Cerebellum (tissue), 4 donors: ENCODE measurements at places on chromosomes 16 and 17. TPM values are rescaled to one million over a fixed set of nuclear protein-coding genes. Genes with fewer than 3 reads are reported as not detected.

DNA sequence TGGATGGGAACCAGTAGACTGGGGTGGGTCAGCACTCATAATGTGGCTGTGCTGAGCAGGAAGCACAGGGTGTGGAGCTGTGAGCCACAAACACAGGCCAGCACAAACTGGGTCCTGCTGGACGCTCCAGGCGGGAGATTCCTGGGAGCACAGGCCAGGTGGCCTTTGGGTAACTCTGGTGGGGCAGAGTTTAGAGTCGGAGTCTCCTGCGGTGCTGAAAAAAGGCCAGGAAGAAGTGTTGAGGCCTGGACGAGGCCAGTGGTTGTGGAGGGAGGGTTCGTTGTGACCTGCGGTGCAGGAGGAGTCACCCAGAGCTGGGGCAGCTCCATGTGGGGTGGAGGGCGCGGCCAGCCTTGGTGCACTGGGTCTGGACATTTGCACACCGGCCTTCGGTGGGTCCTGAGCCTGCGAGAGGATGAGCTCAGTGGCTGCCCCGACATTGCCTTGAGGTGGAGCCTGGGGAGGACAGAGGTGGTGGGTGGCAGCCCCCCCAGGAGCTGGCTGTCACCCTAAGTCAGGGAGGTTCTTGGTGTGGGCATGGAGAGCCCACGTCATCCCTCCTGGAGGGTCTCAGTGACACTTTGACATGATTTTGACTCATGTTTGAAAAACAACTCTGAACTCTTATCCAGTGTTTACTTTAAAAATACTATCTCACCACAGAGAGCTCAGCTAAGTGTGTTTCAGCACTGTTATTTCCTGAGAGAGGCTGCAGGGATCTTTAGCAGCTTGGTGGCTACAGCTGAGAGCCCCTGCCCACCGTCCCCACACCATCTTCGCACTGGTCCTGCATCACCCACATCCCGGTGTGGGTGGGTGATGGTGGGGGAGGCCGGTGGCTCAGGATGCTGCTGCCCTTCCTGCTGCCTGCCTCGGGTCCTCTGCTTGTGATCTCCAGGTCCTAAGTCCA is 98.7 kb downstream of the NPIPB11 start:
- no peak for DNase-seq

DNA sequence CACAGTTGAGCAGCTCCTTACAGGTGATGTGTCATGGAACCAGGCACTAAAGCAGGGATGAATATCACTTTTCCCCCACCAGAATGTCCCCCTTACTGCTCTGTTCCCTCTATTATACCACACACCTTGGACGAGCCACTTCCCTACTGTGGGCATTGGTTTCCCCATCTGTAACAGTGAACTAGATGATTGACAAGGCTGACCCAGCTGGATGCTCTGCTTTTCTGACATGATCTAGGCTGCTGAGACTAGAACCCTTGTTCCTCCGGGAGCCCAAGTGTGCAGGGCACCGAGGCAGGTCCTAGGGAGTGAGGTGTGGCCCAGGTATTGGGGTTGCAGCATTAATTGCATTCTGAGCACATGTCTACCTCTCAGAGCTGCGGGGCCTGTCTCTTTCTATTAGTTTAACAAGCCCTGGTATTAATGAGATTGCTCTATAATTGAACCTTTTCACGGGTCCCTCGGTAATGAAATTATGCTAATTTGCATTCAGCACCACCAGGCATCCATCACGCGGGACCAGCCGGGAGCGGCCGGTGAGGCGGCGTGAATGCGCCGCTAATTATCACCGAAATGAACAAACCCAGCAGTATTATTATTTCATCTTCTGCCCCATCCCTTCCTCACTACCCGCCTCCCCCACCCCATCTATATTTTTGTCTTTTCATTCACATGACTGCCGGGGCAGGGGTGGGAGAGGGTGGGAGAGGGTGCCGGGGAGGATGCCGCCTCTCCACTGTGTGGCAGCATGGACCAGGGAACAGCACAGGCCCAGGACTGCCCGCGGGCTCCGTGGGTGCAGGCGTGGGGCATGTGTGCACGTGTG is 121.1 kb downstream of the CYLD start:
- no peak for DNase-seq

- DNase-seq, result no peak
These were observed 23.7 kb downstream of the NOD2 start for GRCh38 chr16:50717091-50717490.

DNA sequence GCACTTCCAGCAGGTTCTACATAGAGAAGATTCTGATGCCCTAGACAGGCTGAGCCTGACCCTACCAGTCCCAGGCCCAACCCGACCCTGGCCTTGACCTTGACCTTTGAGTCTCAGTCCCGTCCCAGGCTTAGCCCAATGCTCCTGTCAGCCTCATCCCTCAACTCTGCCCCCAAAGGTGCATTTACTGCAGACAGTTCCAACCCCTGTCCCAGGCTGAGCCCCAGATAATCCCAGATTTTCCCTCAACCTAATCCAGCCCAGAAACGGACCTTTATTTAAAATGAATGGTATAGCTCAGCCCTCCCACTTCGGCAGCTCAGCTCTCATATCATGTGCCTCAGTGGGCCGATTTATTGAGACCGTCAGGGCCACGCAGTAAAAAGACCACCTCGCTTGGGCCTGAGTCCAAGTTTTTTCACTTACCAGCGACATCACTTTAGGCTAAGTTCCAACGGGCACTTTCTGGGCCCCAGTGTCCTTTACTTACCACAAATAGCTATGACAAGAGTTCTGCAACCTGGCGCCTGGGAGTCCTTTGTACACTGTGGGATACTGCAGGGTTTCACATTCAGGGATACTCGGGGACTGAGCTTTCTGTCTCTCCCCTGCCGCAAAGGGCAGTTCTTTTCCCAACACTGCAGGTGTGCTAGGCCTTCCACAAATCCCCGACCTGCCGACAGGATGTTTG is 89.5 kb downstream of the WSCD1 start:
- no peak for DNase-seq

- no peak for DNase-seq
These were observed 91.1 kb downstream of the IRF8 start for GRCh38 chr16:85989863-85990643.

DNA sequence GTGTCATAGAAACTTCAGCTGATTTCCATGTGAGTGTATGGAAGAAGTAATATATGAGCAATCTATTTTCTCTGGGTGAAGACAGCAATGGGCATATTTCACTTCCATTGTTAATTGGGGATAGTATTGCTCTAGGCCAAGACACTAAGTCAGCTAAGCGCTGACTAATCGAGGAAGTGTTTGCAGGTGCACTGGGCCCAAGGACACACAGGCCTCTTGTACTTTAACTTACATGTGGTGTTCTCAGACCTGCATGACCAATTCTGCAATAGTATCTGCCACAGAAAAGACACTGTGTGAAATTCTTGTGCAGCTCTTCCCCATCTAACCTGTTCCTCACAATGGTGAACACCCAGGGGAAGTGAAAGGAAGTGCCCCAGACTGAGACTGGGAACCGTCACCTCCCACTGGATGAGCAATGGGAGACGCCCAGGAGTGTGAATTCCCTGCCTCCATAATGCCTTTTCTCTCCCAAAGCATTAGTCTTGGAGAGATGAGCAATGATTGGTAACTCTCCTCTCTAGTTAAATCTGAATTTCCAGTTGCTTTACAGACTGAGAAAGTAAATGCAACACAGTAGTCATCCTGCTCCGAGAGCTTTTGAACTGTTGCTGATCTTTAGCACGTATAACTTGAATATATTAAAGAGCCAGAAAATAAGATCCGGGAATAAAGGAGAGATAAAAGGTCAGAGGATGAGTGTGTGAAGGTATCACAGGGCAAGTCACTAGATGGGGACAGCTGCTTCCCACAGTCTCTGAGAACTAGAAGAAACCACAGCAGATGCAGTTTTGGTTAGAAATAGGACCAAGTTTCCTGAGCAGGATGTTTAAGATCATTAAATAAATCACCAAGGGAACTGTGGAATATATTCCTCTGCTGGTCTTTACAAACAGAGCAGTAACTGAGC is 82.6 kb downstream of the CDK5R1 start:
- DNase-seq, result no peak

GRCh38 chr17:19799796-19800195 is 51.7 kb upstream of the ALDH3A1 start:
- no peak for DNase-seq

- DNase-seq, result no peak
These were observed 22.7 kb upstream of the ASGR2 start for GRCh38 chr17:7137171-7137943.

DNA sequence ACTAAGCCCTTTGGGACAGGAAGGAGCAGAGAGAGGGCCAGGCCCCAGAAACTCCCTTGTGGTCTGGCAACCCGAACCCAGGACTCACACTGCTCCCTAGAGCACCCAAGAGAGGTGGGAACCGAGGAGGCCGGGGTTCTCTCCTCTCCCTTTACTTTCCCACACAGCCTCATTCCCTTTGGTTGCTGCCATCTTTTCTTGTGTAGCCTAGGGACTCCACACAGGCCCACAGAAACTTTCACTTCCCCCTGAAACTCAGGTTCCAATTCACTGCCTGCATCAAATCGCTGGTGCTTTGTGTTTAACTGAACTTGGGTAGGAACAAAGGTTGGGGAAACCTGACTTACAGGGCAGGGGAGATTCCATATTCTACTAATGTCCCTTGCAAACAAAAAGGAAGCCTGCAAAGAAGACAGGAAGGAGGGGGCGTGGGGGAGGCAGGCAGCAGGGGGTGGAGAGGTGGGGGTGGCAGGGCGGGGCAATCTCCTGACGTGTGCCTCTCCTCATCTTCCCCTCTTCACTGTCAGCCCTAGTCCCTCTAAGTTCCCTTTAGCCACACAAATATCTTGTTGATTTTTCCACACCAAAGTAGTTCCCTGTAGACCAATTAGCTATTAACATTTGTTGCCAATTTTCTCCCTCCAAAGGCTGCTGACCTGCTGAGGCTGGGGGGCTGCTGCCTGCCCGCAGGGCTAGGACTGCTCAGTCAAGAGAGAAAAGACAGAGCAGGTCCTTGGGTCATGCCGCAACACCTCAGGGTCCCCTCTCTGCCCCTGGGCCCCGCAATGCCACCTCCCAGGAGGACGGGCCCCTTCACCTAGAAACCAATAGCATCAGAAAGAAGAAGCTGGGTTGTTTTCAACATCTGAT is 8.0 kb downstream of the ST3GAL2 start:
- no peak for DNase-seq

GRCh38 chr16:4813251-4814003 is 11.0 kb upstream of the ROGDI start:
- DNase-seq, result no peak

DNA sequence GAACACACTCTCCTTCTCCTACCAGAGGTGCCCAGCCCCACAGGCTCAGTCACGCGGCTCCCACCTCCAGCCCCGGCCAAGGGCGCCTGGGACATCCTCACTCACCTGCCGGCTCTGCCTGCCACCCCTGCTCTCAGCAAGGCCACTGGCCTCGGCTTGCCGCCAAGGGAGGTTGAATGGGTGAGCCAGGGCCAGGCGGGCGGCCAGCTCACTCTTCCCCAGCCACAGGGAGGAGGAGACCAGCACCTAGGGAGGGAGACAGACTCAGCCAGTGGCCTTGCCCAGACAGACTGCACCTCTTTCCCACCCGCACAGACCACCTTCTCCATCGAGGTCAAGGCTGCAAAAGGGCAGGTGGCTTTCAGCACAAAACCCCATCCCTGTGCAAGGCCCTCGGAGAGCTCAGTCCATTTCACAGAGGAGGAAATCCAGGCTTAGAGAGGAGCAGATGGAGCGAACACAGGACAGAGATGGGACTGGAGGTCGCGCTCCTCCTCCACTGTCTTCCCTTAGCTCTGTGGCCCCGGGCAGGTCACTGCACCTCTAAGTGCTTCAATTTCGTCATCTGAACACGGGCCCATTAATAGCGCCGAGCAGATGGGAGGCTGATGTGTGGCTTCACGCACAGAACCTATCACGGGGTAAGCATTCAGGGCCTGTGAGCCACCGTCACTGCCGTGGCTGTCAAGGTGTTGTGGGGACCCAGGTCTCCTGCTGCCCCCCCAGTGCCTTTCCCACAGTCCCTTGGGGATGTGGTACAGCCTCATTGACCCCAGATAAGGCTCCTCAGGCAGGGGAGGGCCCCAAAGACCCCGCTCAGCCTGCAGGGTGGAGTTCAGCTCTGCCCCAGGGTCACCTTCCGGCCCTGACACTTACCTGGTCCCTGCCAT is 56.1 kb downstream of the RMI2 start:
- DNase-seq, result peak; percentile 81

- DNase-seq, result no peak
These were observed 46.6 kb upstream of the TANC2 start for GRCh38 chr17:62919388-62919787.

- DNase-seq, result no peak
These were observed 16.0 kb downstream of the SPNS3 start for GRCh38 chr17:4449736-4450135.

- no peak for DNase-seq
These were observed 180.8 kb downstream of the FTO start for GRCh38 chr16:53884748-53885147.

DNA sequence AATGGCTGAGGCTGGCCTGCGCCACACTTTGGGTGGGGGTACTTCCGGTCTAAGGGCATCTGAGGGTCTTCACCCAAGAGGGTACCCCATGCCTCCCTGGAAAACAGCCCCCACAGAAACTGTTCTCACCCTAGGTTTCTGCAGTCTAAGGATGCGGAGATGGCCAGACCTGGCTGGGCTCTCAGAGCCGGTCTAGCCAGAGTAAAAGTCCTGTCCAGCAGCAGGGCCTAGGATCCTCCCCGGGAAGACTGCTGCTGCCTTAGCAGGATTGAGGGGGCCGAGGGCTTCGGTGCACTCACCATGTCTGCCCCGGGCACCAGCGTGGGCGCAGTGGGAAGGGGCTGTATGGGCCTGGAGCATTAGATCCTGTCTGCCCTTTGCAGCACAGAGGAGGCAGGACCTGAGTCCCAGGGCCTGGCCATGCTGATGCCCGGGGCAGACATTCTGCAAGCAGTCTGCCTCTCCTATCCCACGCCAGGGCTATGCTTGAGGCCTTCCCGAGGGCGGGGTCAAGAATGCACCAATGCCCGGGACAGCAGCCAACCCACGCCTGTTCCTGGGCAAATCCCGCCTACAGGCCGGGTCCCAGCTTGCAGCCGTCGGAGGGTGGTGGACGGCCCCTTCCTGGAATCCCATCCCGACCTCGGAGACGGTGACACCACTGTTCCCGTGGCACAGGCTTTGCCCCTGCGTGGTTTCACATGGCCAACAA is 54.7 kb downstream of the CBFA2T3 start:
- DNase-seq, result peak; percentile 71

DNA sequence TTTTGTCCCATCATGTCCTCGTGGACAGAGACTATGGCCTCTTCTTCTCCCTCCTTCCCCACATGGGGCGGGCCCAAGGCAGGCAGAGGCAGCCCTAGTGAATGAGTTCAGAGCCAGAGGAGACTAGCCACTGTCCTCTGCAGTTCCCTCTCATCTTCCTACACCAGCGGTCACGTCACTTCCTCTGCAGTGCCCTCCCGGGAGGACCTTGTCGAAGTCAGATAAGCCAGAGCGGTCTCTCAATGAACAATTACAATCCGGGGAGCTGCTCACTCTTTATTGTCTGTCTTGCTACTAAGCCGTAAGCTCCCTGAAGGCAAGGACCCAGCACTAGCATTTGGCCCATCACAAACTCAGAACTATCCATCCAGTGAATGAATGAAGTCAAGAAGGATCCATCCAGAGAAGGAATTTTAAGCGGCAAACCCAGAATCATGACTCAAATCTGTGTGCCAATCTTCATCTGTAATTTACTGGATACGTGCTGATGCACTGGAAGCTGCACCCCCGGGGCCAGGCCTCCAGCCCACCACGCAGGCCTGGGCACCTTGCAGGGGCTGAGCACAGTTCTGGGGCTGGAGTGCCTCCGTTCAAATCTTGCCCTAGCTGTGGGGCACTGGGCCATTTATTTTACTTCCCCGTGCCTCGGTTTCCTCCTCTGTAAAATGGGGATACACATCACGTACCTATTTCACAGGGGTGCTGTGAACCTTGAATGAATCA is 18.1 kb downstream of the ZNF423 start:
- DNase-seq, result no peak

The HOXB13 gene
- total RNA-seq, result not detected

The ABCA10 gene
- total RNA-seq, result 5.2 TPM

The MFAP4 gene
- total RNA-seq, result 2.7 TPM

The AKAP10 gene
- total RNA-seq, result 37.5 TPM

The HSD17B1 gene
- total RNA-seq, result 1.8 TPM
